ENCODE measurements at places on chromosomes 5 and 9.

DNA sequence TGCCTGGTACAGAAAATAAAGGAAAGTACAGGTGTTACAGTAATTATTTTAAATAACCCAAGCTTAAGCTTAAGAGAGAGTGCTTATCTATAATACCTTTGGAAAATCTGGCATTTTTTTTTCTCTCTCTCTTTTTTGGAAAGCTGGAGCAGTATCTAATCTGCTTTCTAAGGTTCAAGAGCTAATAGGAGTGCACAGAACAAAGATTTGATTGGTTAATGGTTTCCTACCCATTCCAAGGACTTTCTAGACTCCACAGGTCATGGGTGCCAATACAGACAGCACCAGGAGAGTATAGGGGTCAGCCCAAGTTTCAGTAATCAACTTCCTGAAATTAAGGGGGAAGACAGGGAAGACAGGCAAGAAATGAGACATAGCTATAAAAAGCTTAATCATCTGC, 104.1 kb upstream of the SLC12A2 start:
- DNase-seq, result no peak

DNA sequence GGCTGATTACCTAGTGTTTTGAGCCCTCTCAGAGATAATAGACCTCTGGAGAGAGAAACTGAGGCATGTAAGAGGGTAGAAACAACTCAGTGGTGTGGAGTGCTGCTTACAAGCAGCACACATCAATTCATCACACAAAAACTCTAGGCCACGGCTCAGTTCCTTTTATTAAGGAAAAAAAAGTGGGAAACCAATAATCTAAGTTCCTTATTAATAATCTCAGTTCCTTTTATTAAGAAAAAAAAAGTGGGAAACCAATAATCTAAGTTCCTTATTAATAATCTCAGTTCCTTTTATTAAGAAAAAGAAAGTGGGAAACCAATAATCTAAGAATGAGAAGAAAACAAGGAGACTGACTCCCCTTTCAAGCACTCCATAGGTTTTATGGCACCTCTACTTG, 28.0 kb downstream of the TXNDC8 start:
- DNase-seq, result no peak

- no peak for DNase-seq
These were observed 12.6 kb upstream of the ENDOG start for GRCh38 chr9:128805661-128806060.

DNA sequence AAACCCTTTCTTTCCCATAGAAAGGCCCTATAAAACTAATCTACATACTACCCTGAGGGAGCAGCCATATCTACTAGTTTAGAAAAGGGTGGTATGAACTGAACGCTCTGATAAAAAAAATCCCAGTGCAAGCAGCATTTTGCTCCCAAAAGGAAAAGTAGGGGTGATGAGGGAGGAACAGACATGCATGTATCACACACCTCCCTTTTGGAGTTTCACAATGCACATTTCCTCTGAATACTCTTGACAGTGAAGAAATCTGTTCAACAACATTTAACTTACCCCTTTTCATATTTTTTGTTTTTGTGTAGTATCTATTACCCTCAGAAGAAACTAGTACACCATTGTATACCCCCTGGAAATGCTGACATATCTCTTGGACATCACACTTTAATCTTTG, 411.4 kb downstream of the MAT2B start:
- DNase-seq, result no peak

GRCh38 chr9:71509054-71509453, 259.3 kb downstream of the CEMIP2 start:
- DNase-seq, result no peak

DNA sequence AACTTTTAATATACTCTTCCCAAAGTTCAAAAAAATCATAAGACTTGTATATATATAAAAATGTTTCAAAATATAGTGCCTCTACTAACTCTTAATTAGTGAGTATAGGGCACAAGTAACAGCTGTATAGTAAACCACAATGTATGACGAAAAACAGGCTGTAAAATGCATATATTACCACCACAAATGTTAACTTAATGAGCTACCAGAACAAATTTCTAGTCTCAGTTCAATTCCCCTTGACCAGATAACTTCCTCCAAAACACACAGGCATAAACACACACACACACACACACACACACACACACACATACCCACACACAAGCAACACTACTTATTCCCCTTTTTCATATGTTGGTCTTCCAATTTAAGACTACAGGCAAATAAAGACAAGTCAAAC, 78.8 kb downstream of the FBXL17 start:
- DNase-seq, result no peak

DNA sequence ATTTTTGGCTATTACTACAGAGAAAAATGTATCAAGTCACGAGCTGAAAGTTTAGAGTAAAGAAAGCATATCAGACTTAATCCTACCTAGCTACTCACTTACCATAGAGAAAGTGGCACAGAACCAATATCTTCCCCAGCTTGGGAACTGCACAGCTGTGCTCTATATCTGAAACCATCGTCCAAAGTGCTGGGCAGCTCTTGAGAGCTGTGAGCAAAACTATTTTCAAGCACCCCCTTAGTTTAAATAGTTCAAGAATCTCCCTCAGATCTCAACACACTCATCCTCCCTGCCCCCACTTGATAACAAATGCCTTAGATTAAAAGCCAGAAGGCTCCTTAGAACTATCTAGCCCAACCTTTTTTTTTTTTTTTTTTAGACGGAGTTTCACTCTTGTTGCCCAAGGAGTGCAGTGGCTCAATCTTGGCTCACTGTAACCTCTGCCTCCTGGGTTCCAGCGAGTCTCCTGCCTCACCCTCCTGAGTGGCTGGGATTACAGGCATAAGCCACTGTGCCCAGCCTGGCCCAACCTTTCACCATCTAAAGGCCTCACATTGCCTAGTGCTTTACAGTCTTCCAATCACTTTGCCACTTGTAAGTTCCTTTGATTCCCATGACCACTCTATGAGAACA, 94.2 kb upstream of the APC start:
- no peak for DNase-seq

DNA sequence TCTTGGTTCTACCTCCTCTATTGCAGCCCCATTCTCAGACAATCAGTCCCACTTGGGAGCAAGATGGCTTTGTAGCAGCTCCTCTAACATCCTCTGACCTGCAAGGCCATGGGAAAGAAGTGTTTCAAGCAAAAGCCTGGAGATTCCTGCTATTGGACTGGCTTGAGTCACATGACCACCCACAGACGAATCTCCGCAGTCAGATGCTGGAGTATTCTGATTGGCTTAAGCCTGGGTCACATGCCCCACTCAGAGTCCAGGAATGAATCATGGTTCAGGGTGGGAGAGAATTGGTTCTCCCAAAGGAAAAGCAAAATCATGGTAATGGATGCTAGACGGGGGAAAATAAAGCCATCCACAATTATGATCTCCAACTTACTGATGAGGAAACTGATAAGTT, 22.6 kb upstream of the LMX1B start:
- DNase-seq, result no peak

GRCh38 chr5:1513326-1514026, 10.3 kb downstream of the LPCAT1 start:
- no peak for DNase-seq

DNA sequence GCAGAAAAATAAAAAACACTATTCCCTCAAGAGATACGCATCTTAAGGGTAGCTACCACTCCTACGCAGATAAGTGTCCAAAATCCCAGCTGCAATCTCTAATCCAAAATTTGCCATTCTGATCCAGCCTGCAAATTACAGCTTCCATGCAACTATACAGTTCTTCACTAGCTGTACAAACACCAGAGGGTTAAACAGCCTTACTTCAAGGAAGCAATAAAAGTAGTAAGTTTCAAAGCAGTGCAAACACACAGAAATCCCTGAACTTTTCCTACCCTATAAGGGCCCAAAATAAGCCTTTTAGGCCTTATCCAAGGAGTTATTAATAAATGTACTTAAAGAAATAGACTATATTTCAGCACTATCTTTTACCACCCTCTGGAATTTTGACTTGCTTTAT, 39.5 kb downstream of the PWWP2A start:
- DNase-seq, result no peak

- DNase-seq, result no peak
These were observed 36.2 kb upstream of the PRDM12 start for GRCh38 chr9:130627896-130628792.

DNA sequence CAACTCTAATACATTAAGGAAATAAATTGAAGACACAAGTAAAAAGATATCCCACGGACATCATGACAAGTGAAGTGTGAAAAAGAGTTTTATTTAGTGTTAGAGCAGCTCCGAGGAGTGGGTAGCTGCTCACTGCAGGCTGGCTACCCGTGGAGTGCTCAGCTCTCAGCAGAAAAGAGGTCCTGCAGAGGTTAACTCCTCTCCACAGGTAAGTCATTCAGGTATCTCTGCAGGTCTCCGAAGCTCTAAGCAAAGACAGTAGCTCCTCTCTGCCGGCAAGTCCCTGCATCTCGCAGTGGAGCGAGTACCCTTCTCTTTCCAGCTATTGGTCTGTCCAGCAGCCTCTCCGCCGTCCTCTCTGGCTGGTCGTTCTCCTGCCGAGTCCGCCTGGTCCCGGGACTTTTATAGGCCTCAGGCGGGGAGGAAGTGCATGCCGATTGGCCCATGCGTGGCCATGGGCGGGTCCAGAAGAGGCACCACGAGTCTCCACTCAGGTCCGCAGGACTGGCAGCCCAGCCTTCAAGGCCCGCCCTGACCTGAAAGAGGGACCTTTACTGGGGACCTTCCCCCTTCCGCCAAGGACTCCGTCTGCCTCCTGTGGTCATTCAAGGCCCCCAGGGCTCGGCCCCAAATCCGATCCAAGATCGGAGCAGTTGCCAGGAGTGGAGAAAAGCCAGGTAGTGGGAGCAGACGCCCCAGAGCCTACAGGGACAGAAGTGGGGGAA, 29.9 kb downstream of the BTNL9 start:
- no peak for DNase-seq

DNA sequence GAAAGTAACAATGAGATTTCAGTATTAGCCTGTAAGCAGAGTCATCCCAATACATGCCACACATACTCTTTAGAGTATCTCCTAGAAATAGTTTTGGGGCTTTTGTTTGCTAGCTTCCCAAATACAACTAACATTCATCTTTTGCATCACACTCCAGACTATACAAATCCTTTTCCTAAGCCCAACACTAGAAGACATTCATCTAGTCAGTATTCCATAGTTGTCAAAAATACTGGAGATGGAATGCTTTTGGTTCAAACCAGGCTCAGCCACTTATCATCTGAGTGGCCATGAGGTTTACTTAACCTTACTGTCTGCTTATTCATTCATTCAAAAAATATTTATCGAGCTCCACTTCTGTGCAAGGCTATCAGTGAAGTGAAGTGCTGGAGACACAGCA, 205.1 kb upstream of the SGCD start:
- DNase-seq, result no peak

All from CD4-positive, alpha-beta T cell treated with Interleukin-6 at 100 ng/mL for 8 hours (primary cell).